IMR-90 (cell line): ENCODE measurements at places on chromosomes 5 and 9.

DNA sequence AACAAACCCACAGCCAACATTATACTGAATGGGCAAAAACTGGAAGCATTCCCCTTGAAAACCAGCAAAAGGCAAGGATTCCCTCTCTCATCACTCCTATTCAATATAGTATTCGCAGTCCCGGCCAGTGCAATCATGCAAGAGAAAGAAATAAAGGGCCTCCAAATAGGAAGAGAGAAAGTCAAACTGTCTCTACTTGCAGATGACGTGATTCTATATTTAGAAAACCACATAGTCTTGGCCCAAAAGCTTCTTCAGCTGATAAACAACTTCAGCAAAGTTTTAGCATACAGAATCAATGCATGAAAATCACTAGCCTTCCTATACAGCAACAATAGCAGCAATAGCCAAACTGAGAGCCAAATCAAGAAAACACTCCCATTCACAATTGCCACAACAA is 333.7 kb upstream of the EDIL3 start:
- no peaks in the 10 kb centered on the region for H3K27me3 ChIP-seq
- no peak overlapping the region for H3K27ac ChIP-seq
- H3K36me3 ChIP-seq = no peaks in the 10 kb centered on the region
- no peaks in the 10 kb centered on the region for H3K4me1 ChIP-seq

- H3K36me3 ChIP-seq = no peaks in the 10 kb centered on the region
- H3K27me3 ChIP-seq = peaks cover 27% of the 10 kb centered on the region
- H3K4me1 ChIP-seq = no peaks in the 10 kb centered on the region
- no peak overlapping the region for H3K4me3 ChIP-seq
Observed at GRCh38 chr9:126125992-126126409, 200.6 kb upstream of the MVB12B start.

DNA sequence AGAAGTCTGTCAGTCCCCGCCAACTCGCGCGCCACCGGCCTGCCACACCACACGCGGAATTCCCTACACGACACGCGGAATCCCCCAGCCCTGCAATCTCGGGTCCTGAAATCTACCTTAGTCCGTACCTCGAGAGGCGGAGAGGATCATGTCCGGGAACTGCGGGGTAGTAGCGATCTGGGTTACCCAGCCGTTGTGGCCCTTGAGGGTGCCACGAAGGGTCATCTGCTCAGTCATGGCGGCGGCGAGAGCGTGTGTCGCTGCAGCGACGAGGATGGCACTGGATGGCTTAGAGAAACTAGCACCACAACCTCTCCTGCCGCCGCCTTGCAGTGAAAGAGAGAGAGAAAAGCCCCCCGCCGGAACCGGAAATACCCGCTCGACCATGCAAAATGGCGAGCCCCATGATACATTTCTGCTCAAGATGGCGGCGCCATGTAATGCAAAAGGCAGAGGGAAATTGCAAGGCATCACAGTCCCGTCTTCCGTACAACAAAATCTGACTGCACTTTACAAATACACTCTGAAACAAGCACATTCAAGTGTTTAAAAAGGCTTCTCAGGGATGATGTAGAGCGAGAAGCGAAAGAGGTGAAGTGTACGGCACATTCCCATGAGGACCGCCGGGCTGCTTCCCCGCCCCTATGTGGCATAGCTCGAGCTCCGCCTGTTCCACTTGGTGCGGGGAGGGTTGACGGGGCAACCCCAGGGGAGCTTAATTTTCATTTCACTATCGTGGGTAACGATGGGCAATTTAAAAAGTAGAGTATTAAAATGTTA is at the start of gene RACK1:
TSS of gene RACK1 (minus strand) at position 343 of the 780 bp plus-strand sequence. CDS start at position 237, 106 bp downstream.
- H3K4me1 ChIP-seq = peaks cover 18% of the 10 kb centered on the region
- H3K36me3 ChIP-seq = peaks cover 39% of the 10 kb centered on the region
- H3K27ac ChIP-seq = peak within 1 kb of the TSS; percentile 88
- DNase-seq = peak; percentile 85
- H3K4me3 ChIP-seq = peak within 1 kb of the TSS; percentile 85
- no peaks in the 10 kb centered on the region for H3K27me3 ChIP-seq

GRCh38 chr9:133403766-133404453 is 13.9 kb downstream of the REXO4 start:
- no peak overlapping the region for H3K4me3 ChIP-seq
- peaks cover 2% of the 10 kb centered on the region; the same call in 1 of the 2 replicates for H3K4me1 ChIP-seq
- H3K27ac ChIP-seq = no peak overlapping the region
- H3K27me3 ChIP-seq = no peaks in the 10 kb centered on the region
- no peak for DNase-seq
- peaks cover 27% of the 10 kb centered on the region for H3K36me3 ChIP-seq

GRCh38 chr9:73152543-73152844 is 829 bp downstream of the ANXA1 start:
- peak overlapping the region; percentile 4; the same call in 1 of the 2 replicates for H3K27ac ChIP-seq
- DNase-seq = peak; percentile 65
- no peaks in the 10 kb centered on the region for H3K27me3 ChIP-seq

DNA sequence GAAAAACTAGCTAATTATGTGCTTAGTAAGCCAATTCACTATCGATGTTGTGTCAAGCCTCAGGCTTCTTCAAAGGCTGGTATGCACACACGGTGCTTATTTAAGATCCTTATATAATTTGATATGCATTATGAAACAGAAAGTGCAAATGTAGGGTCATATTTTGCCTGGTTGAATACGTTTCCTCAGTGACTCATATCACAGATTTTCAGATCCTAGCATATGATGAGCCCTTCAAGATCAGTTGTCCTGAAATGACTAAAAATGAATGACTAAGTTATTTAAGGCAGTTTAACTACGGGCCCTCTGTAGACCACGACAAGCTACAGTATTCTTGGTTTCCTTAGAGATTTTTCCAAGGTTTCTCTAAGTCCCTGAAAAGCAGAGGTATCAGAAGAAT is 778.3 kb downstream of the PRELID2 start:
- no peaks in the 10 kb centered on the region for H3K36me3 ChIP-seq
- DNase-seq = peak; percentile 71
- no peak overlapping the region; the same call in 1 of the 2 replicates for H3K4me3 ChIP-seq
- no peaks in the 10 kb centered on the region for H3K4me1 ChIP-seq
- no peaks in the 10 kb centered on the region for H3K27me3 ChIP-seq

- H3K36me3 ChIP-seq = peaks cover 36% of the 10 kb centered on the region
- peak overlapping the region; percentile 39; the same call in 1 of the 2 replicates for H3K27ac ChIP-seq
- H3K27me3 ChIP-seq = no peaks in the 10 kb centered on the region
- no peak for DNase-seq
- peaks cover 19% of the 10 kb centered on the region for H3K4me1 ChIP-seq
- H3K4me3 ChIP-seq = no peak overlapping the region
Observed at GRCh38 chr5:150398722-150399523, 13.8 kb downstream of the CD74 start.

- no peak overlapping the region for H3K4me3 ChIP-seq
- no peak for DNase-seq
- H3K27ac ChIP-seq = no peak overlapping the region
- H3K36me3 ChIP-seq = no peaks in the 10 kb centered on the region
- H3K27me3 ChIP-seq = peaks cover 3% of the 10 kb centered on the region; the same call in 1 of the 2 replicates
Observed at GRCh38 chr9:134963546-134963945, 45.8 kb upstream of the FCN1 start.

GRCh38 chr9:88060746-88061145 is 77.5 kb downstream of the SPATA31C2 start:
- H3K27ac ChIP-seq = no peak overlapping the region
- H3K4me3 ChIP-seq = no peak overlapping the region
- H3K27me3 ChIP-seq = no peaks in the 10 kb centered on the region; the same call in none of the 2 replicates
- DNase-seq = no peak

DNA sequence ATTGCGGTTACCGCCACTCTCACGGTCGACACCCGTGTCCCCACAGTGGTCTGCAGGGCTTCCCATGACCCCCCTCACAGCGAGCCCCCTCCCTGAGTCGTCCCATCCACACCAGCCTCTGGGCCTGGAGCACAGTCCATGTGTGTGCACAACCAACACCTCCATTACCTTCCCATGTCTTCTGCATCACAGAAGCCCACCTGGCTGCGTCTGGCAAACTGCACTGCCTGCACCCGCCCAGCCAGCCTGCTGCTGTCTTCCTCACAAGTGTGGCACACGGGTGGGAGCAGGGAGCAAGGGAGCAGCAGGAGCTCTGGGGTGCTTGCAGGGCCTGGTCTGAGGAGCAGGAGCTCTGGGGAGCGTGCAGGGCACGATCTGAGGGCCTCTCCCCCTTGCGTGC is 415.3 kb upstream of the IRX4 start:
- H3K27ac ChIP-seq = no peak overlapping the region
- H3K36me3 ChIP-seq = no peaks in the 10 kb centered on the region
- no peaks in the 10 kb centered on the region for H3K4me1 ChIP-seq
- H3K4me3 ChIP-seq = no peak overlapping the region

GRCh38 chr9:98365227-98365669 is 109.8 kb upstream of the TBC1D2 start:
- no peak overlapping the region for H3K27ac ChIP-seq
- no peaks in the 10 kb centered on the region for H3K27me3 ChIP-seq
- H3K4me3 ChIP-seq = no peak overlapping the region

DNA sequence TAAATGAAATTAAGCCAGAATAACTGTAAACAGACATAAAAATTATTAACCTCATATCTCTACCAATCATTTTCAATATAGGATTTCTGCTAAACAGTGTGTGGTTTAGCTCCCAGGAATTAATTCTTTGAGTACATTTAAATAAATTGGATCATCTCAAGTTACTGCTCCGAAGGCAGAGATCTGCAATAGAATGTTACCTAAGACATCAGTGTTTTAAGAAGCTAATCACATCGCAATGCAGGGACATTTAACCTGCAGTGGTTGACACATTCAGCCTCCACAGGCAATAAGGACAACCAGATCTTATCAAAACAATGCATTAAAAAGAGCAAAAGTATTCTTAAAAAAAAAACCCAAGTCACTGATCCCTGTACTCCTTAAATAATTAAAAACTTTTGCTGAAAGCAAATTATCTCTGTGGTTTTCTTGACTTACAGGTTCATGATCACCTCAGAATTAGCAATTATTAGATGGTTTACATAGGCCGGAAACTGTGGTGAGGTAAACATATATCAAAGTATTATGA is 45.7 kb downstream of the PRDM6 start:
- no peaks in the 10 kb centered on the region for H3K4me1 ChIP-seq
- no peak overlapping the region for H3K4me3 ChIP-seq
- H3K27ac ChIP-seq = no peak overlapping the region
- H3K27me3 ChIP-seq = no peaks in the 10 kb centered on the region

DNA sequence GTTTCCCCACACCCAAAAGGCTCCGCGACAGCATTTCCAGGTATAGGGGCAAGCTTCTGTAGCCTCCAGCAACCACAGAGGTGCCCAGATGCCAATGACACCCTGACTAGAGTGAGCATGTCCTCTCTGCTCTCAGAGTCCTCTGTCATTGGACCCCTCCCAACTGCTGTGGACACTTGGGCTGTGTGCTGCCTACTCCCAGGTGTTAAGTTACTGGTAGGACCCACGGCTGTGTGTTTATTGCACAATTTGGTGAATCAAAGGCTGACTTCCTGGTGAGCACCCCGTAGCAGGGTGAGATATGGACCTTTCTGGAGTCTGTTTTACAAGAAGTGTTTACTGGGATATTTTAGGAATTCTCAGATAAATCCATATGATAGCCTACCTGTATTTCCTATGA is 36.0 kb downstream of the SH3GL2 start:
- peak; percentile 6 for DNase-seq
- H3K27ac ChIP-seq = no peak overlapping the region
- peaks cover 4% of the 10 kb centered on the region for H3K4me1 ChIP-seq
- no peak overlapping the region for H3K4me3 ChIP-seq
- H3K36me3 ChIP-seq = no peaks in the 10 kb centered on the region

GRCh38 chr5:95172659-95173058 is 112.2 kb downstream of the MCTP1 start:
- DNase-seq = no peak
- no peak overlapping the region for H3K27ac ChIP-seq
- H3K36me3 ChIP-seq = no peaks in the 10 kb centered on the region
- H3K27me3 ChIP-seq = no peaks in the 10 kb centered on the region
- H3K4me3 ChIP-seq = no peak overlapping the region
- no peaks in the 10 kb centered on the region for H3K4me1 ChIP-seq

DNA sequence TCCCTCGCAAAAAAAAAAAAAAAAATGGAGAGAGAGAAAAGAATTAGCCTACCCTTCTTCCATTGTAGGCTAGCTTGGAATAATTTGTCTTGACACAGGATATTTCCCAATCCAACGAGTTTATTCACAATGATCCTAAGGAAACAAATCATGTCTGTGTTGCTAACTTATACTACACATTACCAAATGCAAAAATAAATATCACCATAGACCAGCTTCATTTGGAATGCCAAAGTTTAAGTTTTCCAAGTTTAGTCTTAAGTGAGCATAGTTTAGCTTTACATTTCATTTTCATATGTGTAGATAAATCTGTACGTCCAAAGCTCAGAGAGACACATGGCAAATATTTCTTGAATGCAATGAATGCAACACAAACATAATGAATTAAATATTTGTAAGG is 1106.2 kb upstream of the DMAC1 start:
- H3K36me3 ChIP-seq = no peaks in the 10 kb centered on the region
- no peaks in the 10 kb centered on the region for H3K4me1 ChIP-seq
- no peak overlapping the region for H3K27ac ChIP-seq

GRCh38 chr9:65403721-65404120 is 118.7 kb upstream of the FOXD4L5 start:
- no peak overlapping the region for H3K27ac ChIP-seq
- no peaks in the 10 kb centered on the region for H3K36me3 ChIP-seq
- no peak for DNase-seq
- no peak overlapping the region for H3K4me3 ChIP-seq

- H3K4me1 ChIP-seq = no peaks in the 10 kb centered on the region
- no peak overlapping the region for H3K4me3 ChIP-seq
- H3K27ac ChIP-seq = no peak overlapping the region
Observed at GRCh38 chr5:144971108-144971850, 800.6 kb downstream of the KCTD16 start.

DNA sequence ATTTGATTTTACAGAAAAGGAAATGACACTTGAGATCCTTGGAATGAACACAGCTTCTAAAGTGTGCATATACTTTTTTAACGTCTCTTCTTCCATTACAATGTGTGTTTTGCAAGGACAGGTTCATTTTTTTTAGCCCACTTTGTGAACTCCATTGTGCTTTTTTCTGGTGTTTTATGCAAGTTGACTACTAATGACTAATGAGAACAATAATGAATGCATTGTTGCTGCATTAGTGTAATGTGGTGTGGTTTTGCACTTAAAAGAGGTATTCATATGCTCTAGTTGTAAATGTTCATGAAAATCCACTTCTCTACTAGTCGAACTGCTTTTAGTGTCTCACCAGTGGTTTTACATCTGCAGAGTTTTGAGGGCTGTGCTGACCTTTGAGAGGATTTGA is 93.6 kb downstream of the UHRF2 start:
- no peak overlapping the region for H3K27ac ChIP-seq
- H3K4me3 ChIP-seq = no peak overlapping the region
- peaks cover 3% of the 10 kb centered on the region; the same call in 1 of the 2 replicates for H3K4me1 ChIP-seq
- no peaks in the 10 kb centered on the region for H3K27me3 ChIP-seq

- H3K4me1 ChIP-seq = no peaks in the 10 kb centered on the region
- DNase-seq = no peak
- no peaks in the 10 kb centered on the region for H3K27me3 ChIP-seq
Observed at GRCh38 chr5:170534941-170535340, 31.1 kb downstream of the KCNIP1 start.

DNA sequence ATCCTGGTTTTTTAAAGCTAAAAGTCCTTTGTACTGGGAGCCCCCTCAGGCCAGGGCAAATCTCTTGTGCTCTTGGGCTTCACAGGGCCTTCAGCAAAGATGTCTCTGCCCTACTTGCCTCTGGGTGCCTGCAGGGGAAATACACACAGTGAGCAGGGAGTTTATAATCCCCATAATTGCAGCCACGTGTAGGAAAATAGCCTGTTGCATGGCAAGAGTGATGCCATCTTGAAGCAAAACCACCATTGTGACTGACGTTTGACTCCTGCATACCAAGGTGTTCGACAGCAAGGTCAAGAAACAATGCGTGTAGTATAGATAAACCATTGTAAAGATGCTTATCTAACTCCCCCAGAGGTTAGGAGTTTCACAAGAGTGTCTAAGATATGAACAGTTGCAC is 11.4 kb upstream of the IL3 start:
- no peak overlapping the region for H3K27ac ChIP-seq
- H3K36me3 ChIP-seq = no peaks in the 10 kb centered on the region
- H3K4me1 ChIP-seq = no peaks in the 10 kb centered on the region
